ENCODE measurements at places on chromosomes 2 and 18.

DNA sequence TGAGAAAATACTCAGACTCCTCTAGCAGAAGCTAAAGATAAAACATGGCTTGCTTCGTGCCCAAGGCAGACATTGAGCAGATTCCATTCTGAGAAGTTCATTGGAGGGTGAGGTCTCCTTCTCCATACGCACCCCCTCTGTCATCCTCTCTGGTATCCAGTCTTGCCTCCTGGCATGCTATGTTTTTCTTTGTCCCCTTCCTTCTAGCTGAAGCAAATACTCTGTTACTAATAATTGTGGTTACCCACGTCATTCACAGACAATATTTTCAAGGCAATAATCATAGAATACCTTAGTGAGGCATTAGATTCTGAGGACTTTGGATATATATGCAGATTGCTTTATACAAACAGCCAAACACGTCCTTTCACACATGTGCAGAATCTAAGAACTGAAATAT lies 66.2 kb upstream of the KLF7 start:
- DNase-seq, result peak; percentile 49

- no peak for DNase-seq
Measured at GRCh38 chr2:189874586-189875320, 90.5 kb downstream of the PMS1 start.

- DNase-seq, result no peak
Measured at GRCh38 chr2:160310118-160310828, 110.2 kb upstream of the ITGB6 start.

- no peak for DNase-seq
Measured at GRCh38 chr2:104793966-104794365, 59.9 kb upstream of the POU3F3 start.
